Body of pancreas (tissue), 4 donors: ENCODE measurements at places on chromosomes 7 and 10. TPM values are rescaled to one million over a fixed set of nuclear protein-coding genes. Genes with fewer than 3 reads are reported as not detected.

The RET gene
- 1.6 TPM for total RNA-seq

The DNAH11 gene
- total RNA-seq, result 0.99 TPM

The TMEM196 gene
- total RNA-seq, result 0.26 TPM

The SPDYE1 gene
- not detected for total RNA-seq

The HPSE2 gene
- not detected for total RNA-seq

The DYDC2 gene
- not detected for total RNA-seq

The DDX21 gene
- 38.9 TPM for total RNA-seq

DNA sequence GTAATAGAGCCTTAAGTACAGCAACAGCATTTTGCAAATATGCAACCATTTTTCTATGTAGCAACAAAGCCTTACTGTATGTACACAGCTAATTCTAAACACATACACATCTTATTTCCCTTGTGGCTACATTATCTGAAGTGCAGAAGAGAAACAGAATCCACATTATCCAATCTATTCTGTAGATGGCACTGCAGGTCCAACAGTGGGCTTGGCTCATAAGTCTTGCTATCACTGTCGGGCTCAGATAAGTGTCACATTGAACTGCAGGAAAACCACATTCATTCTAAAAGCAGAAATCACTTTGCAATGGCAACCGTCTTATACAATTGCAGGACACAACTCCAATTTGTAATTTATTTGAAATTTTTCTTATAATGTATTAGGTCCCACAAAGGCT is 109.8 kb upstream of the NOBOX start:
- H3K36me3 ChIP-seq, result no peaks in the 10 kb centered on the region
- no peaks in the 10 kb centered on the region for H3K4me1 ChIP-seq
- peak; percentile 4 for DNase-seq
- H3K27me3 ChIP-seq, result no peaks in the 10 kb centered on the region
- H3K4me3 ChIP-seq, result no peak overlapping the region

DNA sequence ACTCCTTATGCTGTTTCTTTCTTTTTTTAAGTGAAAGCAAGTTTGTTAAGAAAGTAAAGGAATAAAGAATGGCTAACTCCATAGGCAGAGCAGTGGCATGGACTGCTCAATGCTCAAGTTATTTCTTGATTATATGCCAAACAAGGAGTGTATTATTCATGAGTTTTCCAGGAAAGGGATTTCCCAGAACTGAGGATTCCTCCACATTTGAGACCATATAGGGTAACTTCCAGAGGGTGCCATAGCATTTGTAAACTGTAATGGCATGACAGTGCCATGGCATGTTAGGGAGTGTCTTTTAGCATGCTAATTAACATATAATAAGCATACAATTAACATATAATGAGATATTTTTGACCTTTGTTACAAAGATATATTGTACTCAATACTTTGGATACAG is 1034.5 kb upstream of the PHF14 start:
- H3K4me1 ChIP-seq, result no peaks in the 10 kb centered on the region
- no peak for DNase-seq
- no peak overlapping the region for H3K4me3 ChIP-seq
- H3K36me3 ChIP-seq, result no peaks in the 10 kb centered on the region
- H3K27me3 ChIP-seq, result no peaks in the 10 kb centered on the region

- no peaks in the 10 kb centered on the region for H3K4me1 ChIP-seq
- no peaks in the 10 kb centered on the region for H3K27me3 ChIP-seq
- DNase-seq, result no peak
- no peak overlapping the region for H3K27ac ChIP-seq
- H3K4me3 ChIP-seq, result no peak overlapping the region
Measured at GRCh38 chr7:82434275-82435022, 9.1 kb downstream of the CACNA2D1 start.

DNA sequence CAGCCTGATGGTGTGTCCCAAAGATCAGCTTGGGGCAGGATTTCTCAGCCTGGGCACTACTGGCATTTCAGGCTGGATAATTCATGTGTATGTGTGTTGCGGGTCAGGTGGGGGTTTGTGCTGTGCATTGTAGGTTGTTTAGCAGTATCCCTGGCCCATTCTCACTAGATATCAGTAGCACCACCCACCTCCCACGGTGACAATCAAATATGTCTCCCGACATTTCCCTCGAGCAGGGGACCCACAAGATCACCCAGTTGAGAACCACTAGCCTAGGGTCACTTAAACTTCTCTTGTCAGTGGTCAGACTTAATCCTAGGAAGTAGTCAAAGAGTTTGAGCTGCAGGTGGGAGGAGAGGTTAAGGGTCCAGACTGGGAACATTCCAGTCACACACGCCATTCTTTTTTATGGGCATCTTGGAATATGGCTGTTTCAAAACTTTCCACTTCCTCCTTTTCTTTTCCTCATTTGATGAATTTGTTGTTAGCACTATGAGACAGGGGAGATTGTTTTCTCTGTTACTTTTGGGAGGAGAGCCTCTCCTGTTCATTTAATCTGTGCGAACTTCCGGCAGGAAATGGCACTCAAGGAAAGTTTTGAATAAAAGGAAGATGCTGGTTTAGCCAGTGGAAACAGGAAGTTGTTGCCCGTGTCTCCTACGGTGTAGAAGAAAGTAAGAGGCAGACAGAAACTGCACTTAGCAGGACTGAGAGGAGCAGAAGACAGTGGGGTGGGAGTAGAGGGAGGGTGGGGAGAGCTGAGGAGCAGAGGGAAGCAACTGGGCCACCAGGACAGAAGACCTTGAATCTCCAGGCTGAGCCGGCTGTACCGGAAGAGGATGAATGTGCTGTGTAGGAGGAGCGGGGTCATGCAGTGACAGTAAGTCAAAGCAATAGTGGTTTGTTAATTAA is 17.6 kb upstream of the EXOC6 start:
- H3K27me3 ChIP-seq, result no peaks in the 10 kb centered on the region
- DNase-seq, result no peak
- peaks cover 4% of the 10 kb centered on the region for H3K4me1 ChIP-seq
- no peaks in the 10 kb centered on the region for H3K36me3 ChIP-seq

DNA sequence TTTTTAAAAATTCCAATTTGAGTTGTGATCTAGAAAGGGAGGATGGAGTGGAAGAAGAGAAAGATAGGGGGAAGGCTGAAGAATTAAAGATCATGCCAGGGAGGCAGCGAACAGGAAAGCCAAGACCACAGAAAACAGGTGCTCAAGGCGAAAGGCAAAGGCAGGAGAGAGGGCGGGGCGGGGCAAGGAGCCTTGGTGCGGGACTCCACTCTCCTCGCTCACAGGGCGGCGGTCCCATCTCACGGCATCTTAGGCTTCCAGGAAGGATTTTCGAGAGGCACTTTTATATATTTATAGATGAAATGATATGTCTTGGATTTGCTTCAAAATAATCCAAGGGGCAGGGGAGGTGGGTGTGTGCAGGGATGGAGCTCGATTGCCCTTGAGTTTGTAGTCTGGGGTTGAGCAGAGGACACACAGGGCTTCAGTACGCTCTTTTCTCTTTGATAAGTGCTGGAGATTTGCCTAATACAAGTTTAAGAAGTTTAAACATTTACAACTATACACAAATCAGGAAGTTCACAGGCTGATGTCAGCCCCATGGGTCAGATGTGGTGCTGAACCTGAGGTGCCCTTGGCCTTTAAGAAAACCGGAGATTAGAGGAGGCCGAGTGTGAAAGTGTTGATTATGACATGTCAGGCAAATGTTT is 161.1 kb downstream of the PRKAG2 start:
- peak overlapping the region; percentile 59 for H3K27ac ChIP-seq
- no peaks in the 10 kb centered on the region for H3K27me3 ChIP-seq
- H3K4me3 ChIP-seq, result no peak overlapping the region
- peaks cover 27% of the 10 kb centered on the region for H3K4me1 ChIP-seq
